ENCODE measurements at places on chromosomes 12 and 14. TPM values are rescaled to one million over a fixed set of nuclear protein-coding genes. Genes with fewer than 3 reads are reported as not detected.

- DNase-seq: no peak
Observed at GRCh38 chr12:105706321-105706972, 376.0 kb downstream of the C12orf75 start.

DNA sequence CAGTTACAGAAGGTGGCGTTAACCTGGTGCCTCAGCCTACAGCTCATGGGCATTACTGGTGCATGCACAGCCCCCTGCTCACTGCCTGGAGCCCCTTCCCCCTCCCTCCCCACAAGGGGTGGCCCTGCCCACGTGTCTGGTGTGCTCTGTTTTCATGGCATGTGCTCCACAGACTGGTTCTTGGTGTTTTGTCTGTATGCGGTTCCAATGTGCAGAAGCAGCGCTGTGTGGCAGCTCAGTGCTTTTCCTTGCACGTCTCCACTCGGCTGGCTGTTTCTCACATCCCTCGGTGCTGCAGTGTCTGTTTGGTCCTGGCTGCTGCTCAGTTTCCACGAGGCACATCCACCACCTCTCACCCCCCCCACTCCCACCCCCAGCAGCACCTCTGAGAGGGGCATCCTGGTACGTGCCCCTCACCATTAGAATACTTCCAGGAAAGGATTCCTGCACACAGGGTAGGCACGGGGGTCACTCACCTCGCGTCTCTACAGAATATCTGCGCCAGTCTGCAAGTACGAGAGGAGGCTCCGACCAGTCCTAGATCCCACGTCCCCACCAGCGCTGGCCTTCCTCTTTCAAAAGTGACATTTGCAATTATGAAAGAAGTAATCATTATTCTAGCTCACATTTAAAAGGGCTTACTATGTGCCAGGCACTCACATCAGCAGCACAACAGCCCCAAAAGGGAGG, 27.1 kb downstream of the DIO3 start:
- no peak for DNase-seq

DNA sequence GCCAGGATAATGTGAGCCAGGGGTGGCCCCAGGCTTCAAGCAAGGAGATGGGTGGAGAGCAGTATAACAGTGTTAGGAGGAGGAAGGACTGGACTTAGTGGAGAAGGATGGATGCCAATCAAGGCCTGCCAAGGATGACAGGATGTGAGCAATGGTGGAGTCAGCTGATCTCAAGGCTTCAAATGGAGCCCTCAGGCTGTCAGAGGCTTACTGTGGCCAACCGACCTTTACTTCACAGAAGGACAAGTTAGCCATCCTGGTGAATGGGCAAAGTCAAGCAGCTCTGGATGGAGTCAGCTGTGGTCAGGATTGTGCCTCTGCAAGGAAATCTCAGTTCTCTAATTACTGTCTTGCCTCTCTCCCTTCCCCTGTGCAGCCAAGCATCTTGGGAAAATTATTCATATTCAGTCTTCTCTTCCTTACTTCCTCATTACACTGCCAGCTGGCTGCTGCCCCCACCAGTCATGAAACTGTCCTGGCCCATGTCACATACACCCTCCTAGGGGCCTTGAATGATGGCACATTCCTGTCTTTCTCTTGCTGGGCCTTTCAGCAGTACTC, 7.6 kb upstream of the STAT6 start:
- no peak for DNase-seq

- DNase-seq: no peak
Observed at GRCh38 chr12:98354520-98355035, 160.8 kb upstream of the TMPO start.

TAS2R31 gene
- total RNA-seq: 0.67 TPM

GRIN2B gene
- 0.17 TPM for total RNA-seq
